Aorta (tissue), 5 donors: ENCODE measurements at places on chromosomes 2 and 18. TPM values are rescaled to one million over a fixed set of nuclear protein-coding genes. Genes with fewer than 3 reads are reported as not detected.
A peak's percentile ranks its signal among the peaks of the same experiment; 100 is the strongest.

GRCh38 chr2:173204316-173204715, 128.7 kb downstream of the MAP3K20 start:
- H3K36me3 ChIP-seq, result no peaks in the 10 kb centered on the region
- H3K4me3 ChIP-seq, result no peak overlapping the region
- DNase-seq, result no peak
- no peaks in the 10 kb centered on the region for H3K27me3 ChIP-seq

DNA sequence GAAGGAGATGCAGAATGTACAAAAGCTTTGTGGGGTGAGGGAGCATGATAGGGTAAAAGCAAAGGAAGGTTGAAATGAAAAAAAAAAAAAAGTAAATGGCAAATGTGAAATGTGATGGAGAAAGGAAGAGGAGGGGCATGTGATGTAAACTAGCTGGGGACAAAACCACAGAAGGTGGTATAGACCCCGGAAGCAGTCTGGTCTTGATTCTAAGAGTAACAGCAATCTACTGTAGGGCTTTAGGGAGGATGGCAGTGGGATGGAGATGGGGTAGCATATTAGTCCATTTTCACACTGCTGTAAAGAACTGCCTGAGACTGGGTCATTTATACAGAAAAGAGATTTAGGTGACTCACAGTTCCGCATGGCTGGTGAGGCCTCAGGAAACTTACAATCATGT, 362.0 kb downstream of the SOCS6 start:
- H3K4me1 ChIP-seq, result no peaks in the 10 kb centered on the region
- DNase-seq, result no peak
- H3K27ac ChIP-seq, result no peak overlapping the region
- H3K4me3 ChIP-seq, result no peak overlapping the region
- no peaks in the 10 kb centered on the region for H3K36me3 ChIP-seq

- H3K27ac ChIP-seq, result no peak overlapping the region
- no peaks in the 10 kb centered on the region for H3K4me1 ChIP-seq
- no peaks in the 10 kb centered on the region for H3K36me3 ChIP-seq
- H3K27me3 ChIP-seq, result no peaks in the 10 kb centered on the region
Observed at GRCh38 chr2:127582863-127583861, 47.7 kb downstream of the MYO7B start.

GRCh38 chr2:219578811-219579613, 6.9 kb downstream of the INHA start:
- H3K36me3 ChIP-seq, result no peaks in the 10 kb centered on the region
- DNase-seq, result no peak
- no peaks in the 10 kb centered on the region for H3K27me3 ChIP-seq
- H3K27ac ChIP-seq, result no peak overlapping the region
- H3K4me3 ChIP-seq, result no peak overlapping the region

DNA sequence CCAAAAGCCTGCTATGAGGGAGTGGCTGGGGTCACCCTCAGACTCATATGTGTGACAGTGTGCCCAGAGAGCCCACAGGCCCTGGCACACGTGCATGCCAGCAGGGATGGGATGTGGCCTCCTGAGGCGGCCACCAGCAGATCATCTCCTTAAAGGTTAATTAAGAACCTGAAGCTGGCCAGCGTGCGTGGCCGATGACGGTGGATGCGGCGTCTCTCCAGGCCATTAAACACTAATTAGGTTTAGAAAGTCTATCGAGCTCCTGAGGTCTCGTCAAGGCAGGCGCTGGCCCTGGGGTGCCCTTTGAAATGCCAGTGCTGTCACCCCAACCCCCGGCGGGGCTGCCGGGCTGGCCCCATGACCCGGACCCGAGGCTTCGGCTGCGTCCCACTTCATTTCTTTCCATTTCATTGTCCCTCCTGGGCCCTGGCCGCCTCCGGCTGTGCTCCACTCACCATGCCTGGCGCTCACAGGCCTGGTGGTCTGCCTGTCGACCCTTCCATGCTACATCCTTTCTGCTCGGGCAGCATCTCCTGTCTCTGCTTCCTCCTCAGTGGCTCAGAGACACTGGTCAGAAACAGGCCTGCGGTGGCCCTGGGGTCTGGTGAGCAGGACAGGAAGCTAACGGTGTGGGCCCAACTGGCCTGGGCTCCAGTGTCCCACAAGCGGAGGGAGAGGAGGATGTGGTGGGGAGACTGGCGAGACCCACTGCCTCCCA, 228.9 kb downstream of the CELF4 start:
- no peak overlapping the region for H3K4me3 ChIP-seq
- no peaks in the 10 kb centered on the region for H3K4me1 ChIP-seq
- H3K27me3 ChIP-seq, result no peaks in the 10 kb centered on the region
- H3K36me3 ChIP-seq, result no peaks in the 10 kb centered on the region
- no peak for DNase-seq

GRCh38 chr2:226450141-226450540, 349.5 kb downstream of the IRS1 start:
- no peak overlapping the region for H3K27ac ChIP-seq
- H3K4me3 ChIP-seq, result no peak overlapping the region
- no peaks in the 10 kb centered on the region for H3K36me3 ChIP-seq
- H3K27me3 ChIP-seq, result no peaks in the 10 kb centered on the region
- no peak for DNase-seq
- no peaks in the 10 kb centered on the region for H3K4me1 ChIP-seq

DNA sequence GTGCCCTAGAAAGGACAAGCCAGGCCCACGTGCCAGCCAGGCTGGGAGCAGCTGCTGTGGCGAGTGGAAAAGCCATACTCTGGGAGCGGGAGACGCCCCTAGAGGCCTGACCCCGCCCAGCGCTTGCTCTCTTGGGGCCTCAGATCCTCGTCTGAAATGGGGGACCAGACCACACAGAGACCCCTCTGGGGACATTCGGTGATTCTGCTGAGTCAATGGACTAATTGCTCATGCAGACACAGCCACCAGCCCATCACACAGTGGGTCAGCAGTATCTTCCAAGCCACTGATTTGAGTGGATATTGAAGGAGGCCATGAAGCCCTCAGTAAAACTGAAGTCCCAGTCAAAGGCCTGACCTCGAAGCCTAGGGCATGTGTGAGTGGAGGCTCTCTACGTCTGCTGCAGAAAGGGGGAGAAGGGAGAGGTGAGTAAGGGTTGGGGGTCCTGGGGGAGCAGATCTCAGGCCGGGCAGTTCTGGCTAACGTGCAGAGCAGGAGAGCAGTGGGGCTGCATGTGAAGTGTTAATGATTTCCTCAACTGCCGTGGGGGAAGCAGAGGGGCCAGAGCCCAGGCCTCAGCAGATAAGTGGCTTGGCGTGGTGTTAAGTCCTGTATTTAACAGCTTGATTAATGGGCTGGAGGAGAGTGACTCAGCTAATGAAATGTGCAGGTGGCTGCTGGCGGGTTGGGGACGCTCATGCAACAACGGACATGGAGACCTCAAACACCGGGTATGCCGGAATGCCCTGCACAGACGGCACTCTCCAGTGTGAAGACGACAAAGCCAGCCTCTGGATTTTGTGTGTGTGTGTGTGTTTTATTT, 104.4 kb upstream of the TWIST2 start:
- no peak for DNase-seq
- H3K4me1 ChIP-seq, result no peaks in the 10 kb centered on the region
- H3K4me3 ChIP-seq, result no peak overlapping the region
- H3K27me3 ChIP-seq, result no peaks in the 10 kb centered on the region
- H3K36me3 ChIP-seq, result no peaks in the 10 kb centered on the region

DNA sequence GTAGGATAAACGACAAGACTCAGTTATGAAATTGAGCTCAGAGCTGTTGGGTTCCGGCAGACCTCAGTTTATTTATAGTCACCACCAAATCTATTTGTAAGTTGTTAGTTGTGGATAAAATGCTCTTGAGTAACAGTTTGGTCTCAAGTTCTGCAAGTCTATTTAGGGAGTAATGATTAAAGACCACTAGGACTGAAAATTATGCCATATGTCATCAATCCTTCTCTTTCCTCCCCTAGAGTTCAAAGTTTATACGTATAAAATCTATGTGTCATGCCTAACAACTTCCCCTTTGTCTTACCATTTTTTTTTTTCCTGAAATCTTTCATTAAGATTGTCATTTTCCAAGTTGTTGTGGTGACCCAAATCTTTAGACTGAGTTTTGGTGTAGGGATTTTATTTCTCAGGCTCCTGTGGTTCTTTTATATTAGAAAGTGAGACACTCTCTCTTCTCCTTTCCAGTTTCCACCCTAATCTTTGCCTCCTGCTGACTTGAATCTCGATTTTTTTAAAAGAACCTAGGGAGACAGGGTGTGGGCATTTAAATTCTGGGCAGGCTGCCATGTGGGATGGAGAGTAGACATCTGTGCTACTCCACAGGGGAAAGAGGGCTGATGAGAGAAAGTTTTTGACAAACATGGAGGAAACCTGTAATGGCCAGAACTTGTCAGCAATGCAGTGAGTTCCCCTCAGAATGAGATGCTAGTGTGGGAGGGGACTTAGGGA, 51.0 kb downstream of the LAMA3 start:
- no peaks in the 10 kb centered on the region for H3K27me3 ChIP-seq
- no peak for DNase-seq
- H3K4me3 ChIP-seq, result no peak overlapping the region
- no peaks in the 10 kb centered on the region for H3K4me1 ChIP-seq
- H3K36me3 ChIP-seq, result no peaks in the 10 kb centered on the region

DNA sequence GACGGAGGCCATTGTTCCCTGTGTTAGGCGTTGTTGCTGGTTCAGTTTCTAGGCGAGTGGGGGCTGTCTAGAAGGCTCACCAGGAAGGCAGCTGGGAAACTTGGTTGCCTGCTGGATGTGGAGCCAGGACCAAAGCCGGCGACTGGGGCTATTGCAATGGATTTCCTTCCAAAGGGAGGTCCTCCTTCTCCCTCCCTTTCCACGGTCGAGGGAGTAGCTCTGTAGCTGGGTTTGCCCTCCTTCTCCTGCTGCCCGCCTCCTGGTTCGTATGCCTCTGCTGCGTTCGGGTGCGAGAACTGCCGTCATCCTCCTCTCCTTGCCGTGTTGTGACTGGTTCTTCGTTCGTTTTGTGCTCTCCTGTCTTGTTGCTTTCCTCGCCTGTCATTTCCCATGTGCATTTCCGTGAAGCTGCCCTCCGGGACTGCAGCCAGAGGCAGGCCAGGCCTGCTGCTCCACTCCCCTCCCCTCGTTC, 203.4 kb downstream of the NEDD4L start:
- DNase-seq, result no peak
- no peak overlapping the region for H3K27ac ChIP-seq
- H3K27me3 ChIP-seq, result no peaks in the 10 kb centered on the region
- no peaks in the 10 kb centered on the region for H3K36me3 ChIP-seq

DNA sequence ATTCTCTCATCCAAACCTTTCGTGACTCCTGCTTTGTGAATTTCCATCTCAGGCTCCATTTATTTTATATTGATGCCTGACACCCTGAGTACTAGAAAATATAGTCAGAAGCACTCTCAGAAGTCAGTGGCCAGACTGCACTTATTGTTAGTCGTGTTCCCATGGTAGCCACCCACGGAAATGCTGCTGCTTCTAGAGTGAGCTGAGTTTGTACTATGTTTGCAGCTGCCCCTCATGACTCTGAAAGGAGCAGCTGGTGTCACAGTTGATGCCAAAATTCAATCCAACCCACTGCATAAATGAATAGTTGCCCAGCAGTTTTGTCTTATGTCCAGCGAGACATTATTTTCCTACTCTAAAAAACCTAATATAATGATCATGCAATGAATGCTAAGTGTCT, 265.2 kb upstream of the SPHKAP start:
- H3K4me3 ChIP-seq, result no peak overlapping the region
- H3K4me1 ChIP-seq, result no peaks in the 10 kb centered on the region

DNA sequence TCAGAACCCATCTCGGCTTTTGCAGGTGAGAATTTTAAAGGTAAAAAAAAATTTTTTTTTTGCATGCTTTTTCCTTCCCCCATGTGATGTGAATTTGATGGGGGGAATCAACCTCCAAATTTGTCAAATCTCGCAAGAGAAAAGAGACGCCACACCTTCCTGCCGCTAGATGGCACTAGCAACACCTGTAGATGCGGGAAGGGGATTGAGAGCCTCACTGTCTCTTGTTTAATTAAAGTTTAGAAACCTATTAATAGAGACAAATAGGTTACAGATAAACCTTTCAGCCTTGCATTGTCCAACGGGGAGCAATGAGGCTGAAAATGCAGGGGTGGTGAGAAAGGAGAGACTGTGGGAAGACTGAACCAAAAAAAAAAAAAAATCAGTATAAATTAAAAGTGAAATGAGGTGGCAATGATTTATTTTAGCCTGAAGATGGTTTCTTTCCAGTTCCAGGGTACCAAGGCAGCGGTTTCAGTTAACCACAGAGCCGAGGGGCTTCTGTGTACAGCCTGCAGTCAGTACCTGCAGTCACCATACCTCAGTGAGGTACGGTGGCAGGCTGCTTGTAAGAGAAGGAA, 84.6 kb downstream of the NRP2 start:
- H3K4me1 ChIP-seq, result no peaks in the 10 kb centered on the region
- H3K27me3 ChIP-seq, result no peaks in the 10 kb centered on the region
- no peak overlapping the region for H3K27ac ChIP-seq
- peak; percentile 65 for DNase-seq
- H3K36me3 ChIP-seq, result no peaks in the 10 kb centered on the region
- H3K4me3 ChIP-seq, result no peak overlapping the region

GRCh38 chr2:200254773-200255172, 51.7 kb upstream of the SPATS2L start:
- no peak overlapping the region for H3K27ac ChIP-seq
- H3K36me3 ChIP-seq, result no peaks in the 10 kb centered on the region
- H3K4me1 ChIP-seq, result no peaks in the 10 kb centered on the region
- H3K4me3 ChIP-seq, result no peak overlapping the region

DNA sequence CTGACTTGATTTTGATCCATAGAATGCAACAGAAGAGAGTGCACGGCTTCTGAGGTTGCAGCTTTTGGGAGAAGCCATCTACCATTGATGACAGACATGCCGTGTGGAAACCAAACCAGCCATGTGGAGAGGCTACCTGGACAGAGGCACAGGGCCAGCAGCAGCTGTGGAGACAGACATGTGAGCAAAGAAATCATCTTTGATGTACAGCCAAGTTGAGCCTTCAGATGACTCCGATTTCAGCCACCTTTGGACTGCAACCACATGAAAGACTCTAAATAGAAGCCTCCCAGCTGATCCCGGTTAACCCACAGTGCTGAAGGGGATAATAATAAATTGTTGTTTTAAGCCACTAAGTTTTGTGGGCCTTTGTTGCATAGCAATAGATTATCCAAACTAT, 54.2 kb downstream of the TSN start:
- H3K27ac ChIP-seq, result no peak overlapping the region
- DNase-seq, result no peak
- H3K4me3 ChIP-seq, result no peak overlapping the region
- no peaks in the 10 kb centered on the region for H3K4me1 ChIP-seq
- H3K27me3 ChIP-seq, result no peaks in the 10 kb centered on the region

- no peak overlapping the region for H3K4me3 ChIP-seq
- H3K27ac ChIP-seq, result no peak overlapping the region
- H3K36me3 ChIP-seq, result no peaks in the 10 kb centered on the region
- DNase-seq, result no peak
Observed at GRCh38 chr2:79935771-79936657, 368.5 kb downstream of the LRRTM1 start.

The CDK15 gene
- total RNA-seq, result 3.9 TPM

The VWA3B gene
- total RNA-seq, result 1.0 TPM

The C2orf92 gene
- 10.3 TPM for total RNA-seq

The IL1RL2 gene
- total RNA-seq, result 1.8 TPM

The UNC80 gene
- not detected for total RNA-seq

The ZNF396 gene
- 1.9 TPM for total RNA-seq

The MARCHF7 gene
- total RNA-seq, result 81.3 TPM

The SCN9A gene
- total RNA-seq, result 2.9 TPM

The LIMS3 gene
- 21.7 TPM for total RNA-seq

The NAT8 gene
- not detected for total RNA-seq
